Renal cortex interstitium (tissue), 15 donors: ENCODE measurements at places on chromosomes 5 and 9. TPM values are rescaled to one million over a fixed set of nuclear protein-coding genes. Genes with fewer than 3 reads are reported as not detected.

DNA sequence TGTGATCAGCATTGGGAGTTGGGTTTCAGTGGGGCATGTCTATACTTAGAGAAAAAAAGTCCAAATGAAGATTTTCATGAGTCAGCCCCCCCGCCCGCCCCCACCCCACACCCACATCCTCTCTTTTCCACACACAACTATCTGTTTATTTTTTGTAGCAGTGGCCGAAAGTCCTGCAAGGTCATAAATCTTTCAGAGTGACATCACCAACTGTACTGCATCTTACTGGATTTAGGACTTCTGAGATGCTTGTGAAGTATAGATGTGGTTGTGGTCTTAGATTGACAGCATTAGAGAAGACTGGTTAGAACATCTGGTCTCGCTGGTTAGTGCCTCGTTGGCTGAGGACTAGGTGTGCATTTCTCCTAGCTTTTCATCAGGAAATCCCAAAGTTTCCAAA is 7.3 kb upstream of the ROPN1L start:
- DNase-seq, result no peak

DNA sequence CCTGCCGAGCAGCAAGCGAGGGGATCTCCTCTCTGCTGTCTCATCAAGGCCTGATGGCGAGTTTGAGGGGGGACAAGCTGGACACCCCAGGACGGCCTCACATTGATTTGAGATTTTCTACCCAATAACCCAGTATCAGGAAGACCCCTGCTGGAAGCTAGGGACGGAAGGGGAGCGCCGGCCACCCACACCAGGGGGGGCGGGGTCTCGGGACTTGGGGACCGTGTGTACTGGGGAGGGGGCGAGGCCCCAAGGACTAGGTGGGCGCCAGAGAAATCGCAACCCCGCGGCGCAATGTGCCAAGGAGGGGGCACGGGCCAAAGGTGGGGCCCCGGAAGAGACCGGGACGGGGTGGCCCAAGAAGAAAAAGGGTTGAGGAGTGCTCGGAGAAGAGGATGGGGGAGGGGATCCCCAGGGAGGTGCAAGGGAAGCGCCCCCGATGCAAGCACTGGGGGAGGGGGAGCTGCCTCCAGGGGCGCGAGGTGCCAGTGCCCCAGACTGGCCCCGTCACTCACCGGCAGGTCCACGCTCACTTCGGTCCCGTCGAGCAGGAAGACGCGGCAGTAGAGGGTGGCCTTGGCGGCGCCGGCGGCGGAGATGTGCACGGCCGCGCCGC is 1.1 kb downstream of the EPB41L4B start:
- DNase-seq, result no peak

DNA sequence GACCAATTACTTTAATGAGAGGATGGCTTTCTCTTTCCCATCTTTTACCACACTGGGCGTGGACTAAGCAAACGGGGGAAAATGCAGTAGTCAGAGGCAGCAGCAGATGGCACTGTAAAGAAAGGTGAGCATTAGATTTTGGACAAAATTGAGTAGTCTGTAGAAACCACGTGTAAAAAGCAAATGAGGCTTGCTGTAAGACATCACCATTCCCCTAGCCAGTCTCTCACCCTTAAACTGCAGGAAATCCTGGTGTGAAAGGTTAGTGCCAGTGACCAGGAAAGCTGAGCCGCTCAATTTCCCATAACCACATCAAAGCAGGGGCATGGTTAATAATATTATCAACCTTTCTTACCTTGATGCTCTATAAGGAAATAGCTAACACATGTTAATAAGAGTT is 31.8 kb downstream of the SPATA31C2 start:
- peak; percentile 18 for DNase-seq

GRCh38 chr5:179224741-179225140 is 120.5 kb downstream of the ADAMTS2 start:
- DNase-seq, result no peak

The RABL6 gene
- 79.6 TPM for polyA plus RNA-seq

The C9orf152 gene
- 0.69 TPM for polyA plus RNA-seq

The EPB41L4B gene
- polyA plus RNA-seq, result 15.8 TPM
